ENCODE measurements at places on chromosomes 3 and 15. TPM values are rescaled to one million over a fixed set of nuclear protein-coding genes. Genes with fewer than 3 reads are reported as not detected.
A peak's percentile ranks its signal among the peaks of the same experiment; 100 is the strongest.

DNA sequence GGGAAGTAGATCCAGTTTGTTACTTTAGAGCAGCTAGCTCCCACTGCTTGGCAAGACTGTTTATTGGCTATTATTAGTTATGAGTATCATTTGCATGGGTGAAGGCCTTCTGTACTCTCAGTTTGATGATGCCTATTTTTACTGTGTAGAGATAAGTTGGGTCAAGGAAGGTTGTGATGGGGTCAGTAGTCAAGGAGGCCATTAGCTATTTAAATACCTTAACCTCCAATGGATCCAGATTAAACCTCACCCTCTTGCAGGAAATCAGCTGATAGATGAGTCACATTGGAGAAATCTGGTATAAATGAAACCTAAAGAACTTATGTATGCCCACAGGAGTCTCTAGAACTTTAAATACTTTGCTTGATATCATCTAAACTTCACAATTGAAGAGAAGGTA lies 45.0 kb downstream of the THBS1 start:
- DNase-seq: no peak

DNA sequence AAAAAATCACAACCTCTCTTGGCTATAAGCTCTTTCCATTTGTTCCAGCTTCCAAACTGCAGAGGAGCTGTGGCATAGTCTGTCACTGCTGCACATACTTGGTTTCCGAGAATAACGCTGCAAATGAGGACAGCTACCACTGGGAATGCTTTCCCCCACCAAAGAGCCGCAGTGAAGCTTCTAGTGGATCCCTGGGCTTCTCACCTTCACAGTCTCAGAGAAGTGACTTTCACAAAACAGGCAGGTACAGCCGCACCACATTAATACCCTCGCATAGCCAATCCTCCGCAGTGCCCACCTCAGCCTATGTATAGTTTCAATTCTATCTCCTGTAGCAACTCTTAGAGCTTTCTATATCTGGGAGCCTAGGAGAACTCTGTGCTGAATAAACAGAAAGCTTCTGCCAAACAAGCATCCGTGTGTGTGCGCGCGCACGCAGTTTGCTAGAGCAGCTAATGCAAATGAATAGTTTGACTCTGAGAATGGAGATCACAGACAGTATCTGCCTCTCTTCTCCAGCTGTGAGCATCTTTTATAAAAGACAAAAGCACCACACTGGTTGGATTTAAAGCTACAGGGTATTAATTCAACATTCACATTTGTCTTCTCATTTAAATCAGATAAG lies 81.9 kb upstream of the PLXND1 start:
- DNase-seq: peak; percentile 81

Gene ECE2
- not detected for total RNA-seq

DNA sequence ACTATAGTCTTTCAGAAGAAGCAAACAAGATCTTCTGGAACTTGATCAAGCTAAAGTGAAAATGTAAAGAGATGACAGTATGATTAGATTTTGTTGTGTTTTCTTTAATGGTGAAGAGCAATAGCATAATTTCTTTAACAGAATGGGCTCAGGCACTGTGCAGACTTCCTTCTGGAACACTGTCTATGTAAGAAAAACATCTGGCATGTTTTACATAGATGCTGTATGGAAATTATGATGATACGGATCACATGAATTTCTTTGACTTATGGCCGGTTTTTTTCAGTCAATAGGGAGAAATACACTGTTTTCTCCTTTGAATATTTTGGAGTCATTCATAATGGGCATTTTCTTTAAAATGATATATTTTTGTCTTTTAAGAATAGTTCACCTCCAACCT lies 42.6 kb downstream of the PHLDB2 start:
- DNase-seq: no peak

DNA sequence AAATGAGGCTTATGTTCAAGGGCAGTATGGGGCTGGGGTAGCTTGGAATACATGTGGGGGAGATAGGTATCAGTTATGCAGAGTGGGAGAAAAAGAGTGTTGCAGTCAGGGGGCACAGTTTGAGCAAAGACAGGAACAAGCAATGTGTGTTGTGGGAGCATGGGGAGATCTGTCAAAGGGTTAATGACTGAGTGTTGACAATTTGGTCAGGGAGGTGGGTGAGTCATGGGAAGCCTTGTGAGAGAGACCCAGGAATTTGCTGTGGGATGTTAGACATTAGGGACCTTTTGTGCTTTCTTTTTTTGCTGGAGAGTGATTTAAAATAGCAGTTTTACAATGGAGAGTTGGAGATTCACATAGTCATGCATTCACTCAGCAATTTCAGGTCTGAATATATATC lies 221.6 kb upstream of the NR2E3 start:
- DNase-seq: no peak

Gene RARB
- total RNA-seq: 0.80 TPM

GRCh38 chr3:107837895-107838612 lies 252.8 kb downstream of the CD47 start:
- no peak for DNase-seq

GRCh38 chr15:98381446-98381845 lies 266.9 kb upstream of the IGF1R start:
- DNase-seq: no peak

Gene SOX14
- not detected for total RNA-seq

DNA sequence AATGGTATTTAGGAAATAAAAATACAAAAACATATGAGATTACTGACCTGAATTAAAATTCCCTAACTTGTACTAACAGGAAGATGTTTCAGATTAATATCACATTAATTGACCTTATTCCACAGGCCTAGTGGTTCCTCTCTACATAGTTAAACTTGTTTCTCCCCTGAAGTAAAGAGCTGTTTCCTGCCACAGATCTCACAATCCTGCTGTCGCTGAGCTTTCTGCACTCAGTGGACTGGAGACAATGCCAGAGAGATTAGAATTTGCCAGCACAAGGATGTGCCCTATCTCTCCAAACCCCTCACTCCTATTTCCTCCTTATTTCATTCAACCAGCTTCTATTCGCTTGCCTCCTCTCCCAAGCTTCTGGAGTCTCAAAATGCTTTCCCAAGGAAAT lies 130.6 kb downstream of the CTNNB1 start:
- DNase-seq: no peak

Gene TWF2
- total RNA-seq: 65.2 TPM

Gene CCK
- not detected for total RNA-seq

- no peak for DNase-seq
Measured at GRCh38 chr3:193241716-193242115, 694 bp downstream of the PLAAT1 start.

Gene SH2D7
- total RNA-seq: not detected

DNA sequence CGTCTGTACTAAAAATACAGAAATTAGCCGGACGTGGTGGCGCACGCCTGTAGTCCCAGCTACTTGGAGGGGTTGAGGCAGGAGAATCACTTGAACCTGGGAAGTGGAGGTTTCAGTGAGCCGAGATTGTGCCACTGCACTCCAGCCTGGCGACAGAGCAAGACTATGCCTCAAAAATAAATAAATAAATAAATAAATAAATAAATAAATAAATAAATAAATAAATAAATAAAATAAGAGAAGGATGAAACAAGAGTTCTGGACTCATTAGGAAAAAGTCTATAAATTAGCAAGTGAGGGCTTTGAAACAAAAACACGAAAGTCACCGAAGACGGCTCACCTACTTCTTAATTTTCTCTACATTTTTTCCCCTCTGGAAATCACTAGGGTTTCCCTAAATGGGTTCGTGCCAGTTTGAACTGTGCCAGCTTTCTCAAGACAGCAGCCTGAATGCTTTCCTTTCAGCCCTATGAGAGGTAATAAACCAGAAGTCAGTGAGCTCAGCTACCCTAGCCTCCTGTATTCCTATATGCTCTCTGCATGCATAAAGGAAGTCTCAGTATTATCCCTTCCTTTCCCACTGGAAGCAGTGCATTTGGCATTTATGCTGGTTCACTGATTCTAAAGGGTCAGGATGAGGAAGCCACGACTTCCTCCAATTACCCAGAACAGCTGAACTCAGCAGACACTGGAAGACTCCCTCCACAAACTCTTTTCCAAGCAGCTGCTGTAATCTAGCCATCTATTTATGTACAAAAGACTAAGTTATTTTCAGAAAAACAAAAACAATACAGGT lies 266.9 kb downstream of the ZBBX start:
- no peak for DNase-seq

Gene SLC12A6
- 28.8 TPM for total RNA-seq

Gene SPINT1
- 1.8 TPM for total RNA-seq

GRCh38 chr3:105656651-105657504 lies 211.9 kb downstream of the CBLB start:
- DNase-seq: no peak

Gene MAPKBP1
- total RNA-seq: 24.3 TPM

DNA sequence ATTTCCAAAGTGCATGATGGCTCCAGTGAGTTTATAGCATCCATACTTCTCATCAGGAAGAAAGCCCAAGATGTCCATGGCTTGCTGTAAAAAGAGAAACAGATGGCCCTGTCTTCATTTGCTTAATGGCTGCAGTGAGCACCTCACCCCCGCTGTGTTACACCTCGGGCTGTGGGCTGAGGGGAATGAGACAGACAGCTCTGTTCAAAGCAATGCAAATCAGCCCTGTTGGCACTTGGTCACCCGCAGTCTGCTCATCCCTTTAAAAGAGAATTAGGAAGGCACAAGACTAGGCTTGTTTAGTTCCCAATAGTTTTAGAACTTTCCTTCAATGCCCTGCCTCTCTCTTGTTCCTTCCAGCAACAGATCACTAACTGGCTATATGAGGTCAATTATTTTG lies 25.2 kb downstream of the MYH15 start:
- DNase-seq: no peak

- DNase-seq: no peak
Measured at GRCh38 chr3:16496408-16497222, 16.9 kb downstream of the RFTN1 start.

DNA sequence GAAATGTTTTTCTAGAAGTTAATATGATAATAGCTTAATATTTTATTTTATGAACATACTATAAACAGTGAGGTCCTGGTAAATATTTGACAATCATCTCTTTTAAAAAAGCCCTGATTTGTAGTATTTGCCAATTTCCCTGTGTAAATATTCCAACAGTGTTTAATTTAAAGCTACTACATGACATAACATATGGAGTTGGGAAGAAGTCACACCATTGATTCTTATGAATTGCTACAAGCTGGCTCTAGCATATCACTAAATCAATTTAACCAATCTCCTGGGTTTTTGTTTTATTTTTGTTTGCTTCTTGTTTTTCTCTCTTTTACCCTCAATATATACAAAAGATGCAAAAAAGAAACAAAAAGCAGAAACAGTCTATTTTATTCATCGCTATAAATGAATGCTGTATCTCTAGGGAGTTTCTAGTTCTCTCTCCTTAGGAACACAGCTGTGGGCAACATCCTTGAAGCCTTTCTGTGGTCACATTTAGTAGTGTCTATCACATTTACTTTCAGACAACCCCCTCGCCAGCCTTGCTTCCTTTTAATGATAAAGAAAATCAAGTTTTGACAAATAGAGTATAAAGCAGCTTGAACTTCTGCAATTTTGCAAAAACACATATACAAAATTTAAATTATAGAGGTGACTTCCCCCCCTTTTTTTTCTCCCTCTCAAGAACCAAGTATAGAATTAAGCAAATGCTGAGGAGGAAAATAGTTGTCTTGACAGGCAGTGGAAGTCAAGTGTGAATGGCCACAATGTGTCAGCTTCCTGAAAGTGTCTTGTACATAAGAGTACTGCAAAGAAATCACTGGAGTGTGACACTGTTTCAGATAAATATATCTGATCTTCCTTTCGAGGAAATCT lies 21.4 kb downstream of the CCR1 start:
- no peak for DNase-seq

Gene CKMT1B
- total RNA-seq: 5.7 TPM

Gene ANKRD63
- total RNA-seq: not detected

GRCh38 chr15:60924916-60925397 lies 304.1 kb downstream of the RORA start:
- DNase-seq: no peak

GRCh38 chr15:43498990-43499389 lies 6.0 kb upstream of the TP53BP1 start:
- no peak for DNase-seq

GRCh38 chr3:77462951-77463350 lies 423.1 kb downstream of the ROBO2 start:
- DNase-seq: no peak

Gene CTXND1
- total RNA-seq: not detected

- no peak for DNase-seq
Measured at GRCh38 chr15:41323611-41324010, 8.8 kb downstream of the OIP5 start.

GRCh38 chr3:140599009-140599408 lies 78.9 kb upstream of the TRIM42 start:
- DNase-seq: no peak

GRCh38 chr3:28036599-28037575 lies 204.5 kb upstream of the CMC1 start:
- no peak for DNase-seq

DNA sequence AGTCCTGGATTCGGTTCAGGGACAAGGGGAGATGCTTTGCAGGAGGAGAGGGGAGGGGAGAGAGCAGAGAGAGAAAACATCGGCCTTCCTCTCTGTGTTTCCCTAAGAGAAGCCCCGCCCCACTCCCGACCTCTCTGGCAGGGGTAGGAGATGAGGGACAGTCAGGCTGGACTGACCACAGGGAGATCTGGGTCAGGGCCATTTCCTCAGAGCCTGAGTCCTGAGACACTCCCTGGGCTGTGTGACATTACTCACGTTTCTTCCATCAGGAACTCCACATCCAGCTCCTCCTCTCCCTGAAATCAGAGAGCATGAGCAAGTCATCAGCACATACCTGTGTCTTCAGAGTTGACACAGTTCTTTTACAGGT lies 9.1 kb downstream of the PLA2G4D start:
- DNase-seq: peak; percentile 36

- DNase-seq: no peak
Measured at GRCh38 chr3:31448882-31449243, 83.9 kb upstream of the STT3B start.

Gene ARRDC4
- 13.9 TPM for total RNA-seq

DNA sequence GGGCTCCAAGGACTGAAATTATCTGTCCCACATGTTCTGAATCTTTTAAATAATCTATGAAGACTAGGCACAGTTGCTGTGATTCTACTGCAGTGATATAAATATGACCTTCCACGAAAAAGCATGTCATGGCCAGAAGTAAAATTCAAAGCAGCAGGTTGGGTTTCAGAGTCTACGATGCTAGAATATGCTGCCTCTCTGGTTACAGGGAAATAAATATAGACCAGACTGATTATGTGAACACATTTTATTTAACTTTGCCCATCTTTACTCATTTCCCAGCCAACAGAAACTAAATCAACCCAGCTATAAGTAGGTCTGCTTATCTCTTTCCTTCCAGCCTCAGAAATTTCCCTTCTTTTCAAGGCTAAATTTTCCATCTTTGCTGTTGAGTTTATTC lies 19.9 kb upstream of the TM6SF1 start:
- DNase-seq: no peak

GRCh38 chr3:65173841-65174240 lies 486.0 kb upstream of the ADAMTS9 start:
- no peak for DNase-seq

- no peak for DNase-seq
Measured at GRCh38 chr3:196519718-196520082, 4.6 kb upstream of the SMCO1 start.

DNA sequence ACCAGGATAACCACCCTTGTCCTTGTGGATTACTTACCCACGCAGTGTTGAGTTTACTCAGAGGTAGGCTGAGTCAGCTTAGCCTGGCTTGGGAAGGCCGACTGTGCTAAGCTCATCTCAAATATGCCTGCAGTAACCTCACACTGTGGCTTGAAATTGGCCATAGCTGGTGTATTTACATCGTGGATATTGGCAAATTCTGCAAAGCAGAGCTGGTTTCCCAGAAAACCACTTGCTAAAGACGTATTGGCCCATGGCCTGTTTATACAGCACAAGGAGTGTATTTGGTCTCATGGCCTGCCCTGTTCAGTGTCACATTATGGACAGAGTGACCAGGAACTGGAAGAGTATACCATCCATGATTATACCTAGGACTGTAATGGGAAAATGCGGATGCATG lies 170.5 kb upstream of the UBE3A start:
- no peak for DNase-seq

Data from breast epithelium (tissue), 4 donors.